ENCODE measurements at places on chromosomes 3 and 15.

- no peak for DNase-seq
Observed at GRCh38 chr3:930866-931265, 162.0 kb upstream of the CNTN6 start.

DNA sequence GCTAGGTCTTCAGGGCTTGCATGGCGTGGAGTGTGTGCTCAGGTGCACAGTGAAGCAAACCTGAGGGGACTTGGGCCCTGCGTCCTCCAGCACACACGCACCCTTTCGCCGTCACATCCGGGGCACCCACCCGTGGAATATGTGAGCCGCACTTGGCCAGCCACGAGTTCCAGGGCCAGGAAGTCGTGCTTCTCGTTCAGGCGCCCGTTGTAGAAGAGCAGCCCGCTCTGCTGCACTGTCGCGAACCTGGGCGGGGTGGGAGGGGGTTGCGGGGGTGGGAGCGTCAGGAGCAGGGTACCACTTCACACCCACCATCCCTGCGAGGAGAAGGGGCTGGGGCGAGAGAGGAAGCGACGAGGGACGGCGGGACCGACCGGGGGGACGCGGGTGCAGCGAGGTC, 7.1 kb downstream of the CELSR3 start:
- DNase-seq, result no peak

DNA sequence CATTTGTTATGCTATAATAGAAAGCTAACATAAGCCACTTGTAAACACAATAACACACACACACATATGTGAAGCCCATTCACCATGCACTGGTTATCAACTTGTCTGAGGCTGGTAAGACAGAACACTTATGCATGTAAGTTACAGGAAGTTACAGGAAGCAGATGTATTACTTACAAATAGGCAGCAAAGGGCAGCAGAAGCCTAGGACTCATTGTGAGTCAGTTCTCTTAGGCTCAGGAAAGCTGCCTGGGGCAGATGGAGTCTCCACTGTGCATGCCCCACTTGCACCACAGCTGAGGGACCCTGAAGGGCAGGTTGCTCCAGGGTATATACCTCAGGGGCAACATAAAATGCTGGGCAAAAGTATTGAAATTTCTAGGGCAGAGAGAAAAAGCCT, 748.8 kb upstream of the CCDC54 start:
- DNase-seq, result no peak

GRCh38 chr3:52176180-52176752, 21.7 kb upstream of the ALAS1 start:
- no peak for DNase-seq

- DNase-seq, result no peak
Observed at GRCh38 chr3:53190659-53191058, 29.6 kb downstream of the PRKCD start.

DNA sequence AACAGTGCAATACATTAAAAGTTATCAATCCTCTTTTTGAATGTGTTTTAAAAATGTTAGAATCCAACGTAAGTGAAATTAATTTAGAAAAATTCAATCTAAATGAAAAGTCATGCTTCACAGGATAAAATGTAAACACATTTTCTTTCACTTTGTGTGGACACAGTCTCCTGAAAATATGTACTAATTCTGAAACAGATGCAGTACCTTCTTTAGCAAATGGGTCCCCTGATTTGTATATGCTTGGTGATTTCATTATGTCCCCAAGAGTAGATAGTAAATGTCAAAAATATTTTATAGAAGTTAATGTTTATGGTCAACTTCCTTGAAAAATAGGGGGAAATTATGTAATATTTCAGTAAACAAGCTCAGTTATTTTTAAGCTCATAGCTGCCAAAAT, 28.9 kb downstream of the FOXP1 start:
- no peak for DNase-seq

DNA sequence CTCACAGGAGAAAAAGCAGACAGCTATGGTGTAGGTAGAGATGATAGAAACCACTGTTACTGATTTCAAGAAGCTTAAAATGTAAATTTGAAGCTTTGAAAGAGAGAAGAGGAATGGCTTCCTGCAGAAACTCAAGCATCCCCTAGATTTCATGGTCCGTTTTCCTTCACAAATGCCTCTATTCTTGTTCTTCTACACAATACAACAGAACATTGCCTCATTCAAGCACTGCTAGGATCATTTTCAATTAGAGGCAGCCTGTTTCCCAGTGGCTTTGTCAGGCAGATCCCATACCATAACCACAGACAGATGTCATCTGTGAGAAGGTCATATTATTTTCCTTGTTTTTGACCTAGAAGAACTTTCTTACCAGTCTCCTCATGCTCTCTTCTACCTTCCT, 77.9 kb upstream of the SPRED1 start:
- no peak for DNase-seq

DNA sequence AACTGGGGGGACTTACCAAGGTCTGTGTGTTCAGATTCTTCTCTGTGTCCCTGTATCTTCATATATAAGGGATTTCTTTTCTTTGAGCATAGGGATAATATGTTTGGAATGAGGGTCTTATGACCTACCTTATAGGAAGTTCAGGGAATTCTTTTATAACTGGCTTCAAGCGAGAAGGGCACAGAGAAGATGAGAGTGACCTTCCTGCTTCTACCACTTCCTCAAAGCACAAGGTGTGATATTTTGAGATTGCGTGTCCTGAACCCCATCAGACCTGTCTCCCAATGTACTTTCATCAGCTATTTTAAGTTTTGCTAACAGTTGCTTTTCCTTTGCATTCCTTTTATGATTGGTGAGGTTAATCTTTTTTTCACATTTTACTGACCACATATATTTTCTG, 3.1 kb upstream of the PSMD6 start:
- DNase-seq, result no peak

GRCh38 chr3:176896640-176897039, 300.6 kb downstream of the TBL1XR1 start:
- DNase-seq, result no peak

DNA sequence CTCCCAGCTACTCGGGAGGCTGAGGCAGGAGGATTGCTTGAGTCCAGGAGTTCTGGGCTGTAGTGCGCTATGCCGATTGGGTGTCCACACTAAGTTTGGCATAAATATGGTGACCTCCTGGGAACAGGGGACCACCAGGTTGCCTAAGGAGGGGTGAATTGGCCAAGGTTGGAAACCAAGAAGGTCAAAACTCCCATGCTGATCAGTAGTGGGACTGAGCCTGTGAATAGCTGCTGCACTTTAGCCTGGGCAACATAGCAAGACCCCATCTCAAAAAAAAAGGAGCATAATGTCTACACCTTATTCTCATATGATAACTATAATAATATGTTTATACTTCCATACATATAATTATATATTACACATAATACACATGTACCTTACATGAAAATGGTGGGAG, 6.1 kb upstream of the GLB1 start:
- DNase-seq, result no peak

DNA sequence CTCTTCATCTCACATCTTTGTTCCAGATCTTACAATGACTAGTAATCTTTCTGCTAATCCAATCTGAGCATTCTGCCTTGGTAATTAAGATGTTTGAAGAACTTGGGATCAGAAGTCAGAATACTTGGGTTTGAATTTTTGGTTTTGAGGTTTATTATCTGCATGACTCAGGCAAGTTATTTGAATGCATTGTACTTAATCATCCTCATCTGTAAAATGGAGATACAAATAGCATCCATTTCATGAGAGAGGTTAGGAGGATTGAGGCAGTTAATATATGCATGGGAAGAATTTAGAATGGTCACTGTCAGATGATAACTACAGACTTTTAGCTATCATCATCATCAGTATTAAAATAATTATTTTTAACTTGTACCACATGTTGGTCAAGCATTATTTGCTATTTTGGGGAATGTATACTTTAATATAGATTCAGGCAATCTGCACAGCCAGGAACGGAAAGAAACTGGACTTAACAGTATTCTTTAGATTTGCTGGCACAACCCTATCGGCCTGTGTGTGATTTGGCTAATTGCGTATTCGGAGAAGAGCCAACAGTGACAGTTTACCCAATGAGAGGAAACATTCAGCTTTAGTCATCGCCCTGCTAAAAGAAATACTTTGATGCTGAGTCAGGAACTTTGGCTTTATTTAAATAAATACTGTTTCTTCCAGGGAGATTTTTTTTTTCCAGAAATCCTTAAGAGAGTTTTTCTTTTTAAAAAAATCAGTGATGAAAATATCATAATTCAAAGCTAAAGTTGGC, 600.0 kb downstream of the ROBO1 start:
- no peak for DNase-seq

- DNase-seq, result no peak
Observed at GRCh38 chr3:119311081-119311925, 17.1 kb downstream of the ARHGAP31 start.

- DNase-seq, result no peak
Observed at GRCh38 chr15:76338486-76339304, 2.1 kb downstream of the ISL2 start.

DNA sequence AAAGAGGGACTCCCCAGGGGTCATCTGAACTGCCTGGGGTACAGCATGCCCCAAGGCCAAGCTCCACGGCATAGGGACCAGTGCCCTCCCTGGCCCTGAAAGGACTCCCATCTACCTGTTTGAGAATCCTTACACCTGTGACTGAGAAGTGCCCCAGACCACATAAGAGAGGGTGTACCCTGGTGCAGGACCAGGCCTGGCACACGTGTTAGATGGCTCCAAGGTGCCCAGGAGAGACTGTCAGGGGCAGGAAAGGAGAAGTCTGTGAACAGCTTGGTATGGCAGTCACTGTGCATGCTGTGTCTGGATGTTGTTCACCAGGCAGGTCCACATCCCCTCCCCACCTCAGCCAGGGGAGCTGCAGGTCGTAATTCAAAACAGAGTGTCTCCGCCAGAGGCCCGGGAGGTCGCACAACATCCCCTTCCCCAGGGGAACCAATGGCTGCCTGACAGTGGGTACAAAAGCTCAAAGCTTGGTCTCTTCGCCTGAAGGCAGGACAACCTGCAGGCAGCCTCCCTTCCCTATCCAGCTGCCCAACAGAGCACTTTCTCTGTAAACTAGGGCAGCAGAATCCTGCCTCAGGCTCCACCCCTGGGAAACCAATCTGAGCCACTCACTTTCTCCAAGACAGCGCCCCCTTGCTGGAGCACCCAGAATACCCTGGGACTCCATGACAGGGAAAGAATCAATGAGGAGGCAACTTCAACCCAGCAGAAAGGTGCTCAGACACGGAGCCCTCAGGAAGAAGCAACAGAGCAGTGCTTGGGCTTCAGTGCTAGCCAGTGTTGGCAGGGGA, 3.9 kb downstream of the NUP210 start:
- no peak for DNase-seq

- DNase-seq, result no peak
Observed at GRCh38 chr3:23629181-23629894, 176.4 kb upstream of the UBE2E1 start.

DNA sequence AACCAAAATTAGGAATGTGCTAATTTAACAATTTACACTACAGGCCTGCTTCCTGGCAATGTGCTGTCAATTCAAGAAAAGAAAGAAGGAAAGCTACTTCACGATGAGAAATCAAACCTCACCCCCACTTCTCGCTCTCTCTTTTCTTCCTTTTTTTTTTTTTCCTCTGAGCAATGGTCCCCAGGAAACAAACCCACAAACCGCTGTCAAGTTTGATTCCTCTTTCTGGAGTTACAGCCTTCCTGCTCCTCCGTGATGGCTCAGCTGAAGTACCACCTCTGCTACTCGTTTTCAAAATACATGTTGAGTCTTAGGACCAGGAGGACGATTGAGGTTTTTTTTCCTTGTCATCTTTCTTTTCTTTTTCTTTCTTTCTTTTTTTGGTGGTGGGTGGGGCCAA, 3.4 kb upstream of the TRIM71 start:
- no peak for DNase-seq

- no peak for DNase-seq
Observed at GRCh38 chr3:159082519-159082918, 280.7 kb downstream of the MFSD1 start.

DNA sequence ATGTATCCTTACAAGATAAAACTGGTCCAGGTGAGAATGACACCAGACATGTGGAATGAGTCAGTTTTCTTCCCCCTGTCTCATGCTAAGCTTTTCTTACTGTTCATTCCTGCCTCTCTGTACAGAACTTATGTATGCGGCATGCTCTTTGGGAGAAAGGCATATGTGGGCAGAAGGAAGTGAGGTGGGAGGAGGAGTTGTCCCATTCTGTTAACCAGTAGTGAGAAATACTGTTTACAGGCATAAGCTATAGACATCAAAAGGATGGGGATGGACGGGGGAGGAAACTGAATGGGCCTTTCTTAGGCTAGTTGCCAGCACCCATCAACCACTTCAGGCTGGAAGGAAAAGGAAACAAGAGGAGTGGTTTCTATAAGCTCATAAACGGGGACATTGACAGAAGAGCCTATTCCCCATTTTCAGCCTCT, 143.6 kb upstream of the BHLHE40 start:
- no peak for DNase-seq

GRCh38 chr15:42955518-42955917, 34.9 kb upstream of the TTBK2 start:
- DNase-seq, result no peak

GRCh38 chr3:197953881-197954280, 3.9 kb downstream of the RPL35A start:
- no peak for DNase-seq

GRCh38 chr15:37701230-37701629, 233.2 kb upstream of the TMCO5A start:
- DNase-seq, result no peak

- DNase-seq, result no peak
Observed at GRCh38 chr3:7292362-7292761, 431.4 kb downstream of the GRM7 start.

DNA sequence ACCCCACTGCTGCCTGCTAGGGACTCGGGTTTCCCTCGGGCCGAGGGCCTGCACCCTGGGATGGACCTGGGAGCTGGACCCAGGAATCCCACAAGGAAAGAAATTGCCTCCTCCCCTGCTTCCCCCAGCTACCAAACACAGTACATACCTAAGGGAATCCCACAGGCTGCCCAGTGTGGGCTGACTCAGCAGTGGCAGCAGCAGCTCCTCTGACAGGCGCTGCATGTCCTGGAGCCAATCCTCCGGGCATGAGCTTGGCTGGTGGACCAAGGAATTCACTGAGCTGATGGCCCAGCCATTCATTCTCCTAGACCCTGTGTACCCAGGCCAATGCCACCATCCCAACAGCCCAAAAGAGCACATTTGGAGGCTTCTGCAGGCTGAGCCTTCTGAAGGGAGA, 9.5 kb upstream of the LTK start:
- DNase-seq, result no peak

DNA sequence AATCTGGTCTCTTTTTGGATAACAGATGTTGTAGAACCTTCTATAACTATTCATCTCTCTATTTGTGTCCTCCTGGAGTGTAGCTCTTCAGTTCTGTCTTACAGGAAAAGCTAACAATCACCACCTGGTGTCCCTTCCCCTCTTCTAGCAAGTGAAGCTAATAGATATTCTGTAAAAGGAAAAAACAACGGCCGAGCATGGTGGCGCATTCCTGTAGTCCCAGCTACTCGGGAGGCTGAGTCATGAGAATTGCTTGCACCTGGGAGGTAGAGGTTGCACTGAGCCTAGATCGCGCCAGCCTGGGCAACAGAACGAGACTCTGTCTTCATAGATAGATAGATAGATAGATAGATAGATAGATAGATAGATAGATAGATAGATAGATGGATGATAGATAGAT, 779.4 kb downstream of the TUSC7 start:
- no peak for DNase-seq

All from stimulated activated CD8-positive, alpha-beta memory T cell treated with anti-CD3 and anti-CD28 coated beads, Interleukin-2, amount 100 ng/mL, for 1 hour (primary cell).